ENCODE measurements at places on chromosomes 11 and 22.
A peak's percentile ranks its signal among the peaks of the same experiment; 100 is the strongest.

- peak; percentile 81 for DNase-seq
Measured at GRCh38 chr11:72352859-72353551, 81.3 kb downstream of the CLPB start.

GRCh38 chr11:9787981-9788521, 124.2 kb downstream of the SWAP70 start:
- DNase-seq, result no peak

GRCh38 chr11:77747381-77747969, 73.0 kb downstream of the RSF1 start:
- no peak for DNase-seq

- peak; percentile 15 for DNase-seq
Measured at GRCh38 chr11:128058580-128059208, 528.7 kb downstream of the ETS1 start.

GRCh38 chr11:107457205-107457557, 444 bp downstream of the CWF19L2 start:
- DNase-seq, result peak; percentile 26

DNA sequence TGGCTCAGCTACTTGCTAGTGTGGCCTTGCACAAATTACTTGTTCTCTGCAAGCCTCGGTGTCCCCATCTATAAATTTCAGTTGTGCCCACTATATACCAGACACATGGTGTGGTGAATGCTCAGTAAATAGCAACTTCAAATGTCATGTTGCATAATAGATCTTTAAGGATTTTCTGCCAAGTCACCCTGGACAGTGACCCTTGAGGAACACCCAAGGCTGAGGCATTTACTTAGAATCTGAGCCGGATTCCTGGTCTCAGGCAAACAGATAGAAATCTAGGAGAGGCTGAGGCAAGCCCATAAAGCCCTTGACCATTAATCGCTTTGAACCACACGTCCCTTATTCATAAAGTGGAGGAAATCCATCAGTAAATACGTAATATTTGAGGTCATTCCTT, 9.7 kb downstream of the TEAD1 start:
- no peak for DNase-seq

GRCh38 chr22:25545672-25546071, 18.8 kb upstream of the GRK3 start:
- no peak for DNase-seq

- DNase-seq, result no peak
Measured at GRCh38 chr11:7321473-7322450, 70.1 kb downstream of the SYT9 start.

All from activated CD4-positive, alpha-beta T cell treated with anti-CD3 and anti-CD28 coated beads, Interleukin-10, Interleukin-2, amounts not matched to agents 100 ng/mL and 50 ng/mL, durations not matched to agents 16 hours and 8 hours (primary cell).